ENCODE measurements at places on chromosomes 6 and 20.

- DNase-seq = no peak
These were observed 1.0 kb upstream of the VSTM2L start for GRCh38 chr20:37901654-37902503.

GRCh38 chr20:45823949-45824835 lies 2.9 kb downstream of the TNNC2 start:
- peak; percentile 27 for DNase-seq

DNA sequence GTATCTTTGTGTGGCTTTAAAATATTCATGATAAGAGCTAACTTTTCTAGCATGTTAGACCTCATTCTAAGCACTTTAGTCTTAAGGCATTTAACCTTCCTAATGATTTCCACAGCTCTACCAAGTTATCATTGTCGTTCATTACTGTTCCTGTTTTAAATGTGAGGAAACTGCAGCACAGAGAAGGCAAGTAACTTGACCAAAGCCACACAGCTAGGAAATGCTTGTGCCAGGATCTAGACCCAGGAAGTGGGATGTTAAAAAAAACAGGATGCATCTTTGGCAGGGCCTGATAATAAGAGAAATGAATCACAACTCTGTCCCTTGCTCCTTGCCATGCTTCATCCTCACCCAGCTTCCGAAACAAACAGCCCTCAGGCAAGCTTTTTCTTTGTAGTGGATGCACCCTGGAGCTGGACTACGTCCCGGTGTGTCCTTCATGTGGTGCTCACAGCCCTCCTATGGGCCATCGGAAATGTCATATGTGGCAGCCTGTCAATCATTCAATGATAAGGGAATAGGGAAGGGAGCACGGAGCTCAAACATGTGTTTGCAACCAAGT lies 196.9 kb upstream of the RREB1 start:
- no peak for DNase-seq

DNA sequence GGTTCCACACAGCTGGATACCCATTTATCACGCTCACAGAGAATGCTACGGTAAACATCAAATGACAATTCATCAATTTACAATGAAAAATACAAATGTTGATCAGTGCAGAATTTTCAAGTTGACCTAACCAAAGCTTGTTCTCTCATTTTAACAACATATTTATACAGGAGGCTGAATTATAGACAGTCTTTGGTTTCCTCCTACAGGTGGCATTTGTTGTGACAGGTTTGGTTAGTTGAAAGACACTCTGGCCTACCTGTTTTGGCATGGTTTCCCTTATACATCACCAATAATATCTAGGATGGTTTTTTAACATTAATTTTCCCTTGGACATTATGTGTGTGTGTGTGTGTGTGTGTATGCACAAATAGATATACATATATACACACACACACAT lies 642.5 kb upstream of the MMS22L start:
- DNase-seq = no peak

GRCh38 chr6:5215159-5215558 lies 45.6 kb downstream of the LYRM4 start:
- no peak for DNase-seq

DNA sequence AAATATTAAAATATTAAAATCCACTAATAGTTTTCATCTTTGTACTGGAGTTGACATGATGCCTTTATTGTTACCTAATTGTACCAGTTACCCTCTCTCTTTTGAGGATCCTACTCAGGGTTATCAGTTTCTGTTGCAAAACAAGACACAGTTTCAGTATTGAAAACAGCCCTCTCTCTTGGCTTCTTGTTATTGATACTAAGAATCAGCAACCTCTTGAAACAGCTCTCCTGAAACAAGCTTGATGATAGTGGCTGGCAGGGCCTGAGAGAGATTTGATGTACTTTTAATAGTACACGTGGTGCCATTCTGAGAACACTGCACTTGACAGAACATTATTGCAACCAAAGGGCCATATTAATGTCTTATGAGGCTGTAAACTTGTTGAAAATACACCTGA lies 64.9 kb upstream of the MEI4 start:
- no peak for DNase-seq

DNA sequence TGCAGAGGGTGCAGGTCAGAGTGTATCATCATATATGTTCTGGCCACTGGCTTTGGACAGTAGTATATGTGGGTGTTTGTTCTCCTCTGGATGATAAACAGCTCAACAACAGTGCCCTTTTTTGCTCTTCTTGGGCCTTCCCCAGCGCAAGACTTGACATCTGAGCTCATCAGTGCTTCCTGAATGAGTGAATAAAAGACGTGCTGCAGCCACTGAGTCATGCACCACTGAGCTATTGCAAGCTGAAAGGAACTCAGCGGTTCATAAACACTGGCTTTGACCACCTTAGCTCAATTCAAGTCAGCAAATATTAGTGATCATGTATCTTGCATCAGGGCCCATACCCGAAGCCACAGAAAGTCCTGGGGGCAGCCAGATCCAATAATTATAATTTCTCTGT lies 105.3 kb upstream of the KCNG1 start:
- no peak for DNase-seq

DNA sequence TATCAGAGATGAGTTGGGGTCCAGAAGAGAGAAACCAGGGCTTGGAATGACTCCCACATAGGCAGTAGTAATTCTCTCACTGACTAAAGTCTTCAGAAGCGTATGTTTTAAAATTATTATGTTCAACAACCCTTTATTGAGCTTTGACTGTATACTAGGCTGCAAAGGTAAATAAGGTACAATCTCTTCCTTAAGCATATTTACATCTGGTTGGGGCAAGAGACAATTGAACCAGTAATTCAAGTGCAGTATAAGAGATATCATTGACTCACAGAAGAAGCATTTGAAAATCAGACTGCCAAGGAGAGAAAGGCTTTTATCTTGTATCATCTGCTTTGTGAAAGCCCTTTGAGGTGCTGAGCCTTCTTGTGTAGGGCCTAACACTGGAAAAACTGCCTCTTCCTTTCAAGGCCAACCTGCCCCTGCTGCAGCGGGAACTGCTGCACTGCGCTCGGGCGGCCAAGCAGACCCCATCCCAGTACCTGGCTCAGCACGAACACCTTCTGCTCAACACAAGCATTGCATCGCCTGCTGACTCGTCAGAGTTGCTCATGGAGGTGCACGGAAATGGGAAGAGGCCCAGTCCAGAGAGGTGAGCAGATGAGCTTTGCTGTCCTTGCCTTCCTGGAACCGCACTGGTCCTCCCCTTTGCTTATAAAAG lies 39.3 kb upstream of the C20orf144 start:
- DNase-seq = no peak

DNA sequence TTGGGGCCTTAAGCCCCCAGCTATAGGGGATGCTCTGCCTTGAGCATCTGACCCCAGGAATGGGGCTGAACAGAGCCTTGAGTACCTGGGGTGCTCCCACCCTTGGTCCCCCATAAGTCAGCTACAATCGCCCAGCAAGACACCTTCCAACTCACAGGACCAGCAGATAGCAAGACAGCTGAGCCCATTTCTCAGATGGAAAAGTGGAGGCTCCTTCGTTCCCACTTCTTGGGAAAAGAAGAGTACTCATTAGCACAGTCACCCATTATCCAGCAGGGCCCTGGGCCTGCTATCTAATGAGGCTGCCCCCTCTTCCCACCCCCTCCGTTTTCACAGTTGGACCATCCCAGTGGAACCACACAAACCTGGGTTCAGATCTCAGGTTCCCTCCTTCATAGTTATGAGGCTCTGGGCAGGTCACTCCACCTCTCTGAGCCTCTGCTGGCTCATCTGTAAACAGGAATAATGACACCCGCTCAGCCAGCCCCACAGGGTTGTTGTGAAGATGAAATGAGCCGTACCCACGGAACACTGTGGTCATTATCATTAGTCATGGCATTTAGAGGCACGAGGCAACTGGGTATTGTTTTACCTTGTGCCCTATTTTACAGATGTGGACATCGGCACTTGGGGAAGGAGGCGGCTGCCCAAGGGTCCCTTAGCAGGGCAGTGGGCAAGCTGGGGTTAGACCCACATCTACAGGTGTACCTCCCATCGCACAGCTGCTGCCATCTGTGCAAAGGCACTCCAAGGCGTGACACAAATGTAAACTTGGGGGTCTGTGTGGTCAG lies 4.5 kb downstream of the LPIN3 start:
- no peak for DNase-seq

GRCh38 chr20:61120595-61121515 lies 131.2 kb upstream of the CDH4 start:
- DNase-seq = peak; percentile 5

- no peak for DNase-seq
These were observed 576.2 kb downstream of the DHX35 start for GRCh38 chr20:39538317-39538716.

DNA sequence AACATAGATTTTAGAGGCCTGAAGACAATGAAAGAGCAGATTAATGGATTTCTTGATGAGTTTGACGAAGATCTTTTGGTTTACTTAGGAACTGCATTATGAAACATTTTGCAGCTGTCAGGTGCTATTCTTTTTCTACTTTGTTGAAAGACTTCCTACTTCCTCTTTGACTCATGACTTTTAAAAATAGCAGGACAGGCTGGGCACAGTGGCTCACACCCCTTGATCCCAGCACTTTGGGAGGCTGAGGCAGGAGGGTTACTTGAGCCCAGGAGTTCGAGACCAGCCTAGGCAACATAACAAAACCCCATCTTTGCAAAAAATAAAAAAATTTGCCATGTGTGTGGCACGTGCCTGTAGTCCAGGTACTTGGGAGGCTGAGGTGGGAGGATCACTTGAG lies 52.0 kb downstream of the ITCH start:
- no peak for DNase-seq

DNA sequence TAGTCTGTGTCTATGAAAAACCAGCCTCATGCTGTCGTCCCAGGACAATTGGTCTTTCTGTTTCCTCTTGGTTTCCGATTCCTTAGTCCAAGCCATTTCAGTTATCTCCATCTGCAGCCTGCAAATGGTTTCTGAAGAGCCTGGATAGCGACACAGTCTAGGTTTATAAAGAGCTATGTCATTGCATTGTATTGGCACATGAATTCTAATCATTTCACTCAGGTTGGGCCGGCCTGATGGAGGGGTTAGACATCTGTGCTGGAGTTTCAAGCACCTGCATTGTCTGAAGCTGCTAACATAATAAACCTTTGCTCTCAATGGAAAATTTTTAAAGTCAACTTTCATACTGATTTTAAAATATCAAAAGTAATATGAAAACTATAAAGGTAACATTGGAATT lies 232.6 kb upstream of the MAP3K7 start:
- DNase-seq = no peak

- no peak for DNase-seq
These were observed 459.2 kb upstream of the SOX4 start for GRCh38 chr6:21134356-21134755.

- no peak for DNase-seq
These were observed 33.8 kb upstream of the FAM135A start for GRCh38 chr6:70379473-70380013.

DNA sequence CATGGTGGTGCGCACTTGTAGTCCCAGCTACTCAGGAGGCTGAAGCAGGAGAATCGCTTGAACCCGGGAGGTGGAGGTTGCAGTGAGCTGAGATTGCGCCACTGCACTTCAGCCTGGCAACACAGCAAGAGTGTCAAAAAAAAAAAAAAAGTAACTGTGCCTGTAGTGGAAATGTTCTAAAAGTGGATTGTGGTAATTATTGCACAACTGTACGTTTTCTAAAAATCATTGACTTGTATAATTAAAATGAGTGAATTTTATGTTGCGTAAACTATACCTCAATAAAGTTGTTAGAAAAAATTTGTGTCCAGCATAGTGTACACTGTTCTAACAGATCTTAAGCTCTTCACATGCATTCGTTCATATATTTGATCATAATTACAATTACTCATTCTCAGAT lies 5.5 kb downstream of the SEC23B start:
- no peak for DNase-seq

DNA sequence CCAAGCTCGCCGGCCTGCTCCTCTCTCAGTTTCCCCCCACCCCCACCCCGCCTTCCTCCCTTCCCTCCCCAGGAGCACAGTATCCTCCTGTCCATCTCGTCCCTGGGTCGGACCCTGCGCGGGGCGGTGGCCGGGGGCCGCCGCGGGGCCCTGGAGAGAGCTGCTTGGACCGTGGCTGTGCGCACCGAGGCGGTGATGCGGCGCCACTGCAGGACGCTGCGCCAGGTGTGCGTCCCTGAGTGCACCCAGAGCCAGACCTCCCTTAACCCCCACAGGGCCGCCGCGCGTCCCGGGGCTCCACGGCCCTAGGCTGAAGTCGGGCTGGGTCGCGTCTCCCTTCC lies 2.2 kb downstream of the C20orf204 start:
- DNase-seq = no peak

DNA sequence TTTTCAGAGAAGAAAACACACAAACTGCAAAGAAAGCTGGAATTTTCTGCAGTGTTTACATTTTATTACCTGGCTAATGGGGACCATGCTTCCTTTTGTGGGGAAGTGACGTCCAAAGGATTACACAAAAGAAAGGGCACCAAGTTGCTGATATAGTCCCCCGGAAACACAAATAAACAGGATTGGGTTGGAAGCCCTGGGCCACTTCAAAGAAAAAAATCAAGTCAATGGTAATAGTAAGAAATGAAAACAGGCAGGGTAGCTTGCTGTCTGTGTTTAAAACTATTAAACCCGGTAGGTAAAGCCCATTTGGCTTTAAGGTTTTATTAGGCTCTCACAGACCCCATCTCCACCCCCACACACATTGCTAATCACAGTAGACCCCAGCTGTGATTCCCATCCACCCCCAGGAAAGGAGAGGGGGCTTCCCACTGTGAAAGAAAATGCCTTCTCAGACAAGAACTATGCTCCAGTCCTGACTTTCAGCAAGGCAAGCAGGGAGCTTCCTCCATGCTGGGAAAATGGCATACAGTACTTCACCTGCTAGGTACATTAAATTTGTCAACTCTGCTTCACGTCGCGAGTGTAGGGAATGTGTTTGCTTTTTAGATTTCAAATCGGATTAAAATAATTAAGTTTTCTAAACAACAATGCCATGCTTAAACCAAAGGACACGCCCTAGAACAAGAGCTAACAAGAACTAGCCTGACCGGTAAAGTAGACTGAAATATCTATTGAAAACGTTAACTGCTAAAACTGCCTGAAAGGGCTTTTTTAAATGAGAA lies 1.1 kb downstream of the PERP start:
- no peak for DNase-seq

DNA sequence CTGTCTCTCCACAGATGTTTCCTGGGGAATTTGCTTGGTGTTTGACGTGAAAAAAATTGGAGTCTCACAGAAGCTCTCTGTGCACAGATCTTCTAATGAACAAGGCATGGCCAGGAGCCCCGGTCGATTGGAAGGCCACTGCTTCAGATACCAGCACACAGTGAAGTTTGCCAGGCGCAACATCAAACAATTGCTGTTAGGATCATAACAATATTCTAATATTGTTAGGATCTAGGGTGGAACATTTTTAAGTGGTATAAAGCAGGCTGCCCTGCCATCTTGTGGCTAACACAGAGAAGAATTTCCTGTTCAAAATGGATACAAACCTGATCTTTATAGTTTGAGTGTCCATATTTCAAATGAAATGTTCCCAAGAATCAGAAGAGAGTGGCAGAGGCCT lies 64.1 kb downstream of the C6orf118 start:
- no peak for DNase-seq

- no peak for DNase-seq
These were observed 9.9 kb upstream of the KIF25 start for GRCh38 chr6:167987396-167988153.

- DNase-seq = no peak
These were observed 10.7 kb upstream of the ULBP3 start for GRCh38 chr6:150079604-150080003.

- DNase-seq = no peak
These were observed 127.4 kb upstream of the PRL start for GRCh38 chr6:22424196-22424595.

All from activated T-cell treated with anti-CD3 and anti-CD28 coated beads for 1 hour (primary cell).